ENCODE measurements at places on chromosomes 3 and 15.

DNA sequence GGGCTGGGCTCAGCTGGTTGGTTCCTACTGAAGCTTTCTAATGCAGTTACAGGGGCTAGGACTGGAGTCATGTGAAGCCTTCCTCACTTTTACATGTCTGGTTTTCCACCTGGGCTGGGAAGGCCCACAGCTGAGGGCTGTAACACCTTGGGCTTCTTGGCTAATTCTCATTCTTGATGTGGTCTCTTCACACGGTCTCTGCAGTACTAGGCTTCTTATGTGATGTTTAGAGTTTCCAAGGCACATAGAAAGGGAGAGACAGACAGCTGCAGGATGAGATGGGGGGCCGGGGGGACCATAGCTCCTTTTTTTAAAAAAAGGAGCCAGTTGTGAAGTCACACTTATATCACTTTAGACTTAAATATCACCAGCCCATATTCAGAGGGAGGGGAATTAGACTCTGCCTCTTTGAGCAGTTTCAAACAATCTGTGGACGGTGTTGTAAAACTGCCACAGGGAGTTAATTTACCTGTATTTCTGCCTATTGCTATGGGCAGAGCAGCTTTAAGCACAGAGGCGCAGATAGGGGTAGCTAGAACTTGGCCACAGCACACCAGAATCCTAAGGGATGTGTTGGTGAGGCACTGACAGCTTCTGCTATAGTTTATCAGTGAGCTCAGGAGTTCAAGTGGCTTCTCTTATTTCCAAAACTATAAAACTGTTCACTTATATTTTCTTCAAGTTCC lies 46.7 kb downstream of the NKIRAS1 start:
- DNase-seq = no peak

DNA sequence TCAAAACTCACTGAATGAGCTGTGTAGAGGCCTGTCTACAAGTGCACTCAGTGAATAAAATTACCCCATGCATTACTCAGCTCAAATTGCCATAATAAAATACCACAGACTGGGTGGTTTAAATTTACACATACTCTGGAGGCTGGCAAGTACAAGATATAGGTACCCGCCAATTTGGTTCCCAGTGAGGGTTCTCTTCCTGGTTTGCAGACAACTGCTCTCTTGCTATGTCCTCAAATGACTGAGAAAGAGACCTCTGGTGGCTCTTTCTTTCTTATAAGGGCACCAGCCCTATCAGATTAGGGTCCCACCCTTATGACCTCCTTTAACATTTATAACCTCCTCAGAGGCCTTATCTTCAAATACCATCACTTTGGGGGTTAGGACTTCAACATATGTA lies 237.0 kb downstream of the CPNE4 start:
- DNase-seq = no peak

DNA sequence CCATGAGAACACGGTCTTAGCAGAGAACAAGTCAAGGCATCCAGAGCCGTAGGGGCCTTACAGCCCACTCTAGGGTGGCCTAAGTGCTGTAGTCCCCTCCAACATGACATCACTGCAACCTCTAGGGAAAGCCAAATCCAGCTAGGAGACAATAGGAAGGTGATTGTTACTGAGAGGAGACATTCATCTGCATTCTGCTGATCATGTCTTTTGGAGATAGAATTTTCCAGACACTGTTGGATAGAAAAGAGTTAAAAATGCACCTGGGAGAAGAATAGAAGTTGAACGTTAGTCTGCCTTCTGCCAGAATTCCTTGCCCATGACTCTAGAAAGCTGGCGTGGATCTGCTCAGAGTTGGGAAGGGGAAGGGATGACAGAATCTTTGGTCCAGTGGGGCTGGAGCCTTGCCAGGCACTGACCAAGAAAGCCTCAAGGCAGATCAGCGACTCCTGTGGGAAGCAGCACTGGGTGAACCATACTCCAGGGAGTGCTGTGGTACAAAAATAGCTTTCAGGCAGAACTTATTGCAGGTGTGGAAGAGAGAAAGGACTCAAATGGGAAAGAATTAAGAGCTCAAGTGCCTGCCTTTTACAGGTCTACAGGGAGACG lies 44.8 kb upstream of the RAF1 start:
- DNase-seq = no peak

- no peak for DNase-seq
These were observed 62.0 kb downstream of the TSC22D2 start for GRCh38 chr3:150469931-150470740.

GRCh38 chr3:100030346-100030745 lies 84.0 kb downstream of the FILIP1L start:
- DNase-seq = no peak

- no peak for DNase-seq
These were observed 196.3 kb upstream of the PLSCR5 start for GRCh38 chr3:146801492-146801891.

DNA sequence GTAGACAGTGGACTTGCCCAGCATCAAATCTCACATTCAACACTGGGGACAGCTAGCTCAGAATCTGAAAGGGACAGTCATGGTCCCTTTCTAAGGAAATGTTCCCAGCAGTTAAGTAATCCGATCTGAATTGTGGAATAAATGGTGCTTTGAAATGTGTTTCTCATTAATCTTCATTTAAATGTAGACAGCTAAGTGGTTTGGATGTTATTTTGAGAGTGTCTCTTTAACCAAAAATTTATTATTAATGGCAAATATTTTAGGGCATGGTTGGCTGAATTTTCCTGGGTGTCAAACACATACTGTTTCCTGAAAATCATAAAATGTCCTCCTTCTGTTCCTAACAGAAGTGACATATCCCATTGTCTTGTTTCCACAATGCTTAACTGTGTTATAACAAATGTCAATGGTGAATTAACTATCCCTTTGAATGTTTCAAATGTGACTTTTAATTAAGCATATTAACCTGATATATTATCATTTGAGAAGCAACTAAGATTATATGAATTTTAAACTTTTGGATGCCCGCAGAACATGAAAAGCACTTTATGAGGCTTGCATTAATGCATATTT lies 210.8 kb downstream of the CHST2 start:
- no peak for DNase-seq

GRCh38 chr3:189292667-189293484 lies 121.1 kb downstream of the TPRG1 start:
- DNase-seq = no peak

DNA sequence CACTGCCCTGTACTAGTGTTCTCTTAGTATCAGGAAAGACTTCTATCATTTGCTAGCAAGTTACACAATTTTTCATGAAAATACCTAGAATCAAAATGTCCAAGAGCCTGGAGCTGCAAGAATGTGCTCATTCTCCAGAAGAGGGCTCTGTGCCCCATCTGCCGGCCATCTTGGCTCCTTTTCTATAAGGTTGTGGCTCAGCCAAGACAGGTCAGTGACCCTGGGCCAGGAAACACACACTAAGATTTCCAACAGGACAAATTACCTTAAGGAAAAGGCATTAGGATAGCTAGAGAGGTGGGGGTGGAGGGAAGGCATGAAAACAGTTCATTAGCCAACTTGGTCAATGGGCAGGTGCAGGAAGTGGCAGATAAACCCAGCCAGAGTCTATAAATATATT lies 20.7 kb downstream of the TIMP4 start:
- DNase-seq = no peak

DNA sequence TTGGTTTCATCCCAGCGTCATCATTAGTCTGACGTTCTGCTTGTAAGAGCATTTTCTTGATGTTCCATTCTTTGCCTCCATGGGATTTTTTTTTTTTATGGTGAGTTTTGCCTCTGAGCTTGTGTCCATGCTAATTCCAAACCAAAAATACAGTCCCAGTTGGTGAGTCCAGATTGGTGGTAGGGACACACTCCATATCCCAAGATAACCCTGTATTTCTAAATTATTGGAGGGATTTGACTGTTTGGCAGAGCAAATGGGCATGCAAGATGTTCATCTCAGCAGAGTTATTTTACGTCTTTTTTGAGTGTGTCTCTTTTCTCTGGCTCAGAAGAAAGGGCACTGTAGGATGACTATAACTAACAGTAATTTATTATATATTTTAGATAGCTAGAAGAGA lies 526.8 kb upstream of the CFAP20DC start:
- DNase-seq = no peak

DNA sequence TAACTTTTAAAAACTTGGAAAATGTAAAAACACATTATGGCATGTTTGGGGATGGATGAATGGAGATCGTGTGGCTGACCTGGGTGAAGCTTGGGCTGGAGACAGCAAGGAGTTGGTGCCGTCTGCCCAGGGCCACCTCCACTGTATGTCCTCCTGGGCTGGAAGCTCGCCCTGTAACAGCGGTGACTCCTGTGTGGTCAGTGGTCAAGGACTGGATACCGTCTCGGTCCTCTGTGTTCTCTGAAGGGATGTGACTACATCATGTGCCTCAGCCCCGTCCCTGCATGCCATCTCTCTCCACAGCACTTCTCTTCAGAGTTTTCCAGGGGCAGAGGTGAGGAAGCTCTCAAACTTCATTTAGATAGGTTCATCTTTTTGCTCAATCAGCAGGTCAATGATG lies 9.5 kb downstream of the LIMD1 start:
- no peak for DNase-seq

DNA sequence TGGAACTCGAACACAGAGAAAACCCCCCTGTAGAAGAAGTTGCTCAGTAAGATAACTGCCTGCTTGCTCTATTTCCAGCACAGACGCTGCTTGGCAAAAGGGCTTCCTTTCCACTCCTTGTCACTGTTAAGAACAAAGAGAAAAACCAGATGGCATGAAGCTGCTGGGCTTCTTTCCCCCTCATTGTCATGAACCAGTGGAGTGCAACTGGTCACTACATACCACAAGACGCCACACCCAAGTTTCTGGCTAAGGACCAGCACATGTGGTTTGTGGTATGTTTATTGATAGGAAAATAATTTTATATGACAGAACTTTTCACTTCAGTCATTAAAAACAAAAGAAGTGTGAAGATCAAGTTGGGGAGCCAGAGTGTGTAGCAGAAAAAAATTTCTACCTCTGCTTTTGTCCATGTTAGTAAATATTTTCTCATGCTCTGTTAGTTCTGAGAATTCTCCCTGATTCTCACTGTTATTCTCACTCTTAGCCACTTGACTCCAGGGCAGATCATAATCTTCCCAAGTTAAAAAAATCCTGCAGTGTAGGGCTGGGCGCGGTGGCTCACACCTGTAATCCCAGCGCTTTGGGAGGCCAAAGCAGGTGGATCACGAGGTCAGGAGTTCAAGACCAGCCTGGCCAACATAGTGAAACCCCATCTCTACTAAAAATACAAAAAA lies 37.9 kb downstream of the CLK3 start:
- no peak for DNase-seq

Measured in activated CD8-positive, alpha-beta memory T cell treated with anti-CD3 and anti-CD28 coated beads for 48 hours (primary cell).